ENCODE measurements at places on chromosomes 6 and 20.

DNA sequence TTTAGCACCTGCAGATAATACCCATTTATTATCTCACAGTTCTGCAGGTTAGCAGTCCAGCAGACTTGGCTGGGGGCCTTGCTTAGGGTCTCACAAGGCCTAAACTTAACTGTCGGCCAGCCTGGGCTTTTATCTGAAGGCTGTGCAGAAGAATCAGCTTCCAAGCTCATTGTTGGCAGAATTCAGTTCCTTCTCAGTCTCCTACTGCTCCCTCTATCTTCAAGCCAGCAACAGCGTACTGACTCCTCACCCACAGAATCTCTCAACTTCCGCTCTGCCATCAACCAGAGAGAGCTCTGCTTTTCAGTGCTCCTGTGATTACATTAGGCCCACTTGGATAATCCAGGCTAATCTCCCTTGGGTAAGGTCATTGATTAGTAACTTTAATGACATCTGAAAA is 30.2 kb upstream of the NHSL1 start:
- no peak for DNase-seq

- no peak for DNase-seq
These were observed 7.6 kb upstream of the TGM6 start for GRCh38 chr20:2373098-2373497.

GRCh38 chr20:57040924-57041323 is 225.5 kb downstream of the BMP7 start:
- DNase-seq, result no peak

GRCh38 chr6:134910593-134910935 is 39.3 kb downstream of the ALDH8A1 start:
- DNase-seq, result no peak

DNA sequence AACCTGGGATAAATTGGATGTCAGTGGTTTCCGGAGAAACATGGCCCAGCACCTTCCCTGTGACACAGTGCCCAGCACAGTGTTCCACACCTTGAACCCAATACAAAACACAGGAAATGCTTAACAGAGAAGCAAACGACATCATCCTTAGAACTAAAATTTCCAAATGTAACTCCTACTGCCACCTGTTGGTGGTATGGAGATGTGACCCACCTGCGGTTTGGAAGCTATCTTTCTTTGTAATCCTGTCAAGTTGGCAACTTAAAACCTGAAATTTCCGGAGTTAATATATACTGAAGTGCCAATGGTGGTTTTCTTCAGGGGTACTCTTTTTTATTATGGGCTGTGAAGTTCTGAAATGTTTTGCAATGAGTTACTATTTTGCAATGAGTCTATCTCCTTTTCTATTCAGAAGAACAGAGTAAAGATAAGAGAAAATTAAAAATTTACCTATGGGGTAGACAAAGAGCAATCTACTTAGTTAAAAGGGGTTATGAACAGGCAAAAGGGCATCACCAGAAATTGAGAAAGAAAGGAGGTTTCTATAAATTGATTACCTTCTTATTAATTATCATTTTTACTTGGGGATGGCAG is 658.8 kb downstream of the PTPRT start:
- no peak for DNase-seq

- no peak for DNase-seq
These were observed 190.8 kb downstream of the MTFR2 start for GRCh38 chr6:136059308-136059707.

DNA sequence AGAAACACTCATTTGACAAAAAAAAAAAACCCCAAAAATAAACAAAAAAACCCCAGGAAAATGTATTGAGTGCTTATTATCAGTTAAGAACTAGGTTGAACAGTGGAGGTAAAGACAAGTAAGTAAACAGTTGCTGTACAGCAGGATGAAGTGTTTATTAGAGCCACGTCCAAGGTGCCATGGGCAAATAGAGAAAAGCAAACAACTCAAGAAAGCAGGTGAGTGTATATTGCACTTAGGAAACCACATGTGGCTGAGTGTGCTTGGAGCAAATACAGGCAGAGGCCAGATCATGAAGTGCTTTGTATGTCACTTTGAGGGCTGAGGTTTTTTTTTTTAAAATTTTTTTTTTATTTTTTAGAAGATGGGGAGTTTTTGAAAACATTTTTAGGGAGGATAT is 98.3 kb downstream of the MACROD2 start:
- DNase-seq, result no peak

- no peak for DNase-seq
These were observed 134.6 kb upstream of the NEDD9 start for GRCh38 chr6:11366934-11367637.

DNA sequence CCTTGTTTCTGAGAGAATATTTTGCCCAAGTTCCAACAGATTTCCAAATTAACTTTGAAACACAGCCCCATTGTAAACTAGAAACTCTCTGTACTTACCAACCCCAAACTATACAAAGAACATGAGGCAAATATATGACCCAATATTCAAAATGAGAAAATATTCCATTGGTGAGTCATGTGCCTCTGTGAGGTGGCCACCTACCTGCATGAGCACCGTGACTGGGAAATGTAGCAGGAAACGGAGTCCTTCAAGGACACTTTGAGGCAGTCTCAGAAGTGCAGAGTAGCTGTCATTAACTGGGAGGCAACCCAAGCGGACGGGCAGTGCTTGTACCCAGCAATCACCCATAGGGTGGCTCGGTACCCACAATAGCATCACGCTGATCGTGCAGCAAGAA is 335.5 kb upstream of the NOX3 start:
- DNase-seq, result no peak

DNA sequence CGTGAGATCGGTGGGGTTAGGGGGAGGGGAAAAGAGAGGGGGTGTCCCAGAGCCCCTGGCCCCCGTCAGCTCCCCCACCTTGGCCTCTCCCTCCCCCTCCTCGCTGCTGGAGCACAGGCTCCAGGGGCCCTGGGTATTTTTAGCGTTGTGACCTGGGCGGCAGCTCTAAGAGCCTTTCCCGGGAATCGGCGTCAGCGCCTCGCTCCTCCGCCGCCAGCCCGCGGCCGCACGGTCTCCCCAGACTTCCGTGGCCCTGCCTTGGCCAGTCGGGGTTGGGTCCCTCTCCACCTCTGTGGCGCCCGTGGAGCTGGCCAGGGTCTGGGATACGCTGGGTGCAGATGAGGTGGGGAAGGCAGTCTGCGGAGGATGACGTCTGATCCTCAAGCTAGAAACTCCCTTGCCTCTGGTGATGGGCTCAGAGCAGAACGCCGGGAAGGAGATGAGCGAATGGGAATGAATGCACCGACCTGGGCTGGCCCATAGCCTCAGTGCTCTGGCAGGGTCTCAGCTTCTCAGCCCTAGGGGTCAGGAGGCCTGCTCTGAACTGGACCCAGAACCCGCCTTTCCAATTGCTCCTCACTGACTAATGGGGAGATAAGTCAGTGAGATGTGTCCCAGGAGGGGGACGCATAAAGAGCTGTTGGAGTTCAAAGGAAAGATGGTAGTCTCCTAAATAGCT is 883 bp upstream of the DBNDD2 start:
- no peak for DNase-seq

DNA sequence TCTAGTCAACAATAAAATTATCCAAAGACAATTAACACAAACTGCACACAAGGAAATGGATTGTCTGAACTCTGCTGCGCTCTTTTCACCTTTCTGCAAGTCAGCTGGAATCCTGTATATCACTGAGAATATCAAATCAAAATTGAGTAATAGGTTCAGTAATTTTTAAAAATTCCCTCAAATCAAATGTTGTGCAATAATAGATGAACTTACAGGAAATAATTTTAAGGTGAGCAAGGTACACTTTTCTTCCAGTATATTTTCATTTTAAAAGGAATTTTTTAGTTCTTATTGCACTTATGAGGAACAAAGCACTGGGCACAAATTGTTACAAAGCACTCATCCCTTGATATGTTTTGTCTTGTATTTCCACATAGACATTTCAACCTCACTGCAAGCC is 1.2 kb downstream of the SAYSD1 start:
- no peak for DNase-seq

GRCh38 chr20:41573955-41574354 is 44.2 kb downstream of the CHD6 start:
- no peak for DNase-seq

DNA sequence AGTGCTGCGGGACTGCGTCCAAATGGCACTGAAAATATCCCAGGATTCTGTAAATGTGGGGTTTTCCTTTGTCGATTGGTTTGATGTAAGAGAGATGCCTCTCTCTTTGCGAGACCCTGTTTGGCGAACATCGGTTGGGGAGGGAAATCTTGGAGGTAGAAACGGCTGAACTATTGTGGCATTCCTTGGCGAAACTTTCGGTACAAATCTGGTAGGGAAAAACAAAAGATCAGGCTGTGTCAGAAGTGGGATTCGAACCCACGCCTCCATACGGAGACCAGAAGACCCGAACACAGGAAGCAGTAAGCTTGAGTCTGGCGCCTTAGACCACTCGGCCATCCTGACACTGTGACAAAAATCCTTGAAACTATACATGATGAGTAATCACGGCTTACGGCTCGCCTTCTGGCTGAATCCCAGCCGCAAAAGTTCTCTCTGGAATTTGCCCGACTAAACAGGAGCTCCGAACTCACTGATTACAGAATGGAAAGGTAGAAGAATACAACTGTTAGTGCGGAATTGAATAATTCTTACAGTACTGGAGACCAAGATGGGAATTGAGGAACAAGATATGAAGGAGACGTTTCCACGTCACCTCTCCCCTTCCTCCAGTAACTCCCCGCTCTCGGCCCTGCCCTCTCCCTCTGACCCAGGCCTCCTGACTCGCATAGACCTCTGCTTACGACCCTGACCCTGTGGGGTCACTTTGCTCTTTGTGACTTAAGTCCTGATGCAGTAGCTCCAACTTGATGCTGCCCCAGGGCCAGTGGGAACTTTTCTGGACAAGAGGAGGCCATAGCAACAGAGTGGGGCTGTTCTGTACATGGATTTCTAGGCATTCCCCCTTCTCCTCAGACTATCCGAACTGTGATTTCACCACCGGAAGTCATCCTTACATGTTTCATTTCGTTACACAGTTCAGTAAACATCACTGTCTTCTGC is 132.8 kb upstream of the ZNF184 start:
- DNase-seq, result no peak

- DNase-seq, result no peak
These were observed 17.2 kb upstream of the TAGAP start for GRCh38 chr6:159061805-159062563.

- no peak for DNase-seq
These were observed 13.5 kb upstream of the DACT2 start for GRCh38 chr6:168333039-168333438.

DNA sequence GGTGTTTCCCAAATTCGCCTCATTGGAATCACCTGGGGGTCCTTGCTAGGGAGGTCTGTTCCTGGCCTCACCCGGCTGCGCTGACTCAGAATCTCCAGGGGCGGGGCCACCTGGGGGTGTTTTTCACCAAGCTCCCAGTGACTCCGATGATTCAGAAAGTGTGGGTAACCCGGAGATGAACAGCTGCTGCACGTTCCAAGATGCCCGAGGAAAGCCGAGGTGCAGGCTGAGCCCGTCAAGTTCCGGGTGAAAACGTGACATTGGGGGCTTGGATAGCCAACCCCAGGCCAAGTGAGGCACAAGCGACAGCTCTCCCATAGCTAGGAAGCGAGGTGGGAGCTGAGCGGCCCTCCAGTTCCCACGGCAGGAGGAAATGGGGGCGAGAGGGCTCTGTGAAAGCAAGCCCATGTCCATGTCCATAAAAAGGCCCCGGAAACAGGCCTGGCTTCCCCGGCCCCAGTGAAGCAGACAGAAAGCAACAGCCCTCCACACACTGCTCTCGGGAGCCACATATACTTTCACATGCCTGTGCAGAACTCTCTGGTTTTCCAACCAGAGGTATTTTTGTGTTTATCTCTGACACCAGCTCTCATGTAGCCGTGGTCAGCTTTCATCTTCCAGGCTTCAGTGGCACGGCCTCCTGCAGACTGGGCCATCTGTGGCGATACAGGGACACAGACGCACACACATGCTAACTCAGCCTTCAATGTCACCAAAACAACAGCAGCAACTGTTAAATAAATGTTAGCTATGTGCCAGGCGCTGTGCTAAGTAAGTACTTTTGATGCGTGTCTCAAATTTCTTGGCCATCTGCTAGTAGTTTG is 90.7 kb upstream of the CCDC28A start:
- DNase-seq, result no peak

DNA sequence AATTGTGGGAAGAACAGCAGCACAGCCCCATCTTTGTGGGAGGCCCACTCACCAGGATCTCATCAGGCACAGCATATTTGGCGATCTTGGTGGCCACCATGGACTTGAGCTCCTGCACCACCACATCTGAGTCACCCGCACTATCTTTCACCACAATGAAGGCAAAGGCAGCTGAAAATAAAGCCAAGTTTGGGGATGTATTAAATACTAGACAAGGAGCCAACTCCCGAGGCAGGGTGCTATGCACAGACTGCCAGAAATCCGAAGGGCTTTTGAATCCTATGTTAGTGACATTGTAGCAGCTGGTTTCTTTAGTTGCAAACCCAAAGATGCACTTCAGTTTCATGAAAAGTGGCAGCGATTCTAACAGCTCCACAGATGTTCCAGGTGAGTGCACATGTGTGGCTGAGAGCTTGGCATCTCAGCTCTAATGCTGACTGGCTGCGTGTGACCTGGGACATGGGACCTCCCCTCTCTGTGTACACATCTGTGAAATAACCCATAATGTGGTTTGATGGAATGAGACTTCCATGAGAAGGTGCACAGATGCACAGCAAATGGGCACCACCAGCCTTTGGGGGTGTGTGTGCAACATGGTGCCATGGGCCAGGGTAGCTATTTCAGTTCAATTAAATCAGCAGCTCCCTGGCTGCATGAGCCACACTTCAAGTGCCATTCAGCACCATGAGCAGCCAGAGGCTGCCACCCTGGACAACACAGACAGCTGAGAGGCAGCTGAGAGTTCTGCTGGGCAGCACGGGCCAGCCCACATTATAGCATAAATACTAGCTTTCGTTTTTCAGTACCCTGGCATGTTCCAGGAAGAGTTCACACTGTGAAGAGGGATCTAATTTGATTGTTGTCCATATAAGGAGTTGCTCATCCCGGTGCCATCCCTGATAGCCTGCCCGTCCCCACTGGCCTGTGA is 16.9 kb upstream of the APMAP start:
- no peak for DNase-seq

DNA sequence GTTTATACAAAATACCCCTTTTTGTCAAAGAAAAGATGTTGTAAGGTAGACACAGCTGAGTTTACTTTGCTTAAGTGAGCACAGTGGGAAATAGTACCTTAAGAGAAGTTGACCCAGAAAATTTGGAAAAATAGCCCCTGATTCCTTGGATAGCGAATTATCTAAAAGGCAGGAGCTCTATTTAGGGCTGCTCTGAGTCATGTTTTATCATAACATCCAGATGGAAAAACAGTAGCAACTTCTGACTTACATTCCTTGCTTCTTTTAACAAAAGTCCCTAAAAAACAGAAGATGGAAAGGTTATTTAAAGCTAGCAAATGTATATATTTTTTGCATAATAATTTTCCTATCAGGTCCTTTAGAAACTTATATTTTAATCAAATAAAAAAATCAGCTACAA is 59.0 kb downstream of the THEMIS start:
- DNase-seq, result no peak

DNA sequence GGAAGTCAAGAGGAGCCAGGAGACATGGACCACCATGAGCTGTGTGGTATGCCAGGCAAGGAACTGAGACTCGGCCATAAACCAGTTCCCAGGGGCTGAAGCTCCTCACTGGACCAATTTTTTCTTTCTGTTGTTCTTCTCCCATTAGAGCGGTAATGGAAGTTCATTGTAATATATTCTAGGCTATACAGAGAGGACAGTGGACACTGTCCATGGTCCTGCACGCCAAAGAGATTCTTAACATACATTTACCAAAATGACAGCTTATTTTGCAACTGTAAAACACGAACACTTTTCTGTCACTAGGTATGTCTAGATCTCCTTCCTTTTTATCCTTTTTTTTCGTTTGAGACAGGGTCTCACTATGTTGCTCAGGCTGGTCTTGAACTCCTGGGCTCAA is 13.1 kb upstream of the DSN1 start:
- no peak for DNase-seq
